Neural crest cell (in vitro differentiated cells): ENCODE measurements at places on chromosomes 12 and 14.

- no peak for DNase-seq
Observed at GRCh38 chr14:47826809-47827208, 151.4 kb upstream of the MDGA2 start.

GRCh38 chr14:89000007-89000942 lies 175.8 kb downstream of the TTC8 start:
- no peak for DNase-seq

DNA sequence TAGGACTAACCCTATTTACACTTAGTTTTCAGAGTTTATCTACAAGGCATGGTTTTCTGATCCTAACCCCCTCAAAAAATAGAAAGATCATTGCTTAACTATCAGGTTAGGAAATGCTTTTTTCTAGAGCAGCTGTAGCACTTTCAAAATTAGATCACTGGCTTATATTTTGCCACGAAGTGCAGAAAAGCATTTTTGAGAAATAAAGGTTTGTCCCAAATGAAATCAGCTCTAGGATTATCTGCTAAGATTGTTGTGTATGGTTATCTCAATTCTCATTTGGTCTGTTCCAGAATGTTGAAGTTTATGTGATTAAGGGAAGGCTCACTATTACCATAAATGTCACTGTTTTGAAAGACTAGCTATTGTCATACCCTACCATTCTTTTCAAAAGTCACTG lies 9.8 kb upstream of the DYRK4 start:
- no peak for DNase-seq

- no peak for DNase-seq
Observed at GRCh38 chr12:97223419-97223818, 239.2 kb upstream of the RMST start.

- no peak for DNase-seq
Observed at GRCh38 chr14:68551045-68551683, 241.7 kb downstream of the ZFP36L1 start.

- DNase-seq: no peak
Observed at GRCh38 chr14:50739186-50739585, 71.1 kb upstream of the SAV1 start.

- DNase-seq: peak; percentile 53
Observed at GRCh38 chr14:65035049-65035448, 48.4 kb downstream of the FNTB start.

- no peak for DNase-seq
Observed at GRCh38 chr14:86050757-86051156, 520.8 kb downstream of the FLRT2 start.
